ENCODE measurements at places on chromosomes 7 and 10. TPM values are rescaled to one million over a fixed set of nuclear protein-coding genes. Genes with fewer than 3 reads are reported as not detected.
A peak's percentile ranks its signal among the peaks of the same experiment; 100 is the strongest.

DNA sequence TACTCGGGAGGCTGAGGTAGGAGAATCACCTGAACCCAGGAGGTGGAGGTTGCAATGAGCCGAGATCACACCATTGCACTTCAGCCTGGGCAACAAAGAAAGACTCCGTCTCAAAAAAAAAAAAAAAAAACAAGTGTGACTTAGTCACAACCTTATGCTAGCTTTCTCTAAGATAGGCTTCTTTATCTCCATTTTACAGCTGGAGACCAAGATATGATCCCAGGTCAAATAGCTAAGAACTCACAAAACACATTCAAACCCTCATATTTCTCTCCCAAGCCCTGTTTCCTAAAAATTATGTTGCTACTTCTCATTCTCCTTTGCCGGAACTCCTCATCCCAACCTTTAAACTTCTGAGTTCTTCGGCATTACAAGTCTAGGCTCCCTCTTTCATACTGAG lies 13.0 kb upstream of the DHTKD1 start:
- no peak for DNase-seq

GRCh38 chr7:47323904-47324303 lies 258.0 kb downstream of the TNS3 start:
- DNase-seq, result no peak

DNA sequence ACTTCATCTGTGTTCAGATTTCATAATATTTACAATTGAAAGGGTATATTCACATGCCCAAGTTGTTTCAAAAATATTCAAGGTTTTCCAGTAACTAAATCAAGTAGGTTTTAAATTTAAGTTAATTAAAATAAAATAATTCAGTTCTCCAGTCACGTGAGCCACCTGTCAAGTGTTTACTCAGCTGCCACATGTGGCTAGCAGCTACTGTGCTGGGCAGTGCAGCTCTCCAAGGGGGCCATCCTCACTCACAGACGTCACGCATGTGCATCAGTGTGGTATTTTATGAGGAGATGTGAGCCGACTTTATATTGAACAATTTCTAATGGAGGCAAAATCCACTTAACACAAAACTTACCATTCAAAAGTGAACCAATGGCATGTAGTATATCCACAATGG lies 69.7 kb upstream of the CAMK2B start:
- no peak for DNase-seq

Gene SFTPA1
- not detected for total RNA-seq

- DNase-seq, result no peak
Measured at GRCh38 chr7:5452937-5453540, 29.4 kb upstream of the TNRC18 start.

DNA sequence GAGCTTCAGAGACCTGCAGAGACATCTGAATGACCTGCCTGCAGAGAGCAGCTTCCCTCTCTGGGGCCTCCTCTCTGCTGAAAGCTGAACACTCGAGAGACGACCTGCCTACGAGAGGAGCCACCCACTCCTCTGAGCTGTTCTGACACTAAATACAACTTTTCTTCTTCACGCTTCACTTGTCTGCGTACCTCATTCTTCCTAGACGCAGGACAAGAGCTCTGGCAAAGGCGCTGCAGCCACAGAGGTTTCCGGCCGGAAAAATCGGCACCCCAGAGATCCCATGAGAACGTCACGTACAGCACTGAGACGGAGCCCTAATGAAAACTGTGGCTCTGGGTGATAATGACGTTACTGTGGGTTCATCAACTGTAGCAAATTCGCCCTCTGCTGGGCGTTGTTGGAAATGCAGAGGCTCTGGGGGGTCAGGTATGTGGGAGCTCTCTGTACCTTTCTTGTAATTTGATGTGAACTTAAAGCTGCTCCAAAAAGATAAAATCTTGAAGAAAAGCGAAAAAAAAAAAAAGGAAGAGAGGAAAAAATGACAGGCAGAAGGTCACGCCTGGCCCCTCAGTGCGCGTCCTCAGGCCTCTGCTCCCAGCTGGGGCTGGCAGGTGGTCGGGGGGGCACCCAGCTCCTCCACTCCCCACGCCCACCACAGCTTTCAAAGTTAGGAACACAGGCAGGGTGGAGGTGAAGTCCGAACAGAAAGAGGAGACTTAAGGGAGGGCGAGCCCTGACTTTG lies 120.7 kb downstream of the DYNC2I1 start:
- DNase-seq, result peak; percentile 82

DNA sequence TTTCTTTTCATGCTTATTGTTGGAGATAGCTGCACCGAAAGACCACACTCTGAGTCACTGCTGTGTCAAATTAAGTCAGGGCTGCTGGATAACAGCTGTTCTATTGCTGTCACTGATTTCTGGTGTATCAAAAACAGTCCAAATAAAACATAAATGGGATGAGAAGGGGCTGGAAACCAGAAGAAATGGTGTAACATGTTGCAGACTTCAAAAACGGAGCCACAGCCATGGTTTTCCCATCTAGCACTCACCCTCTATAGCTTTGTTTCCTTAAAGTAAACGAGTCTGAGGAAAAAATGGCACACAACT lies 103.3 kb upstream of the DIP2C start:
- no peak for DNase-seq

DNA sequence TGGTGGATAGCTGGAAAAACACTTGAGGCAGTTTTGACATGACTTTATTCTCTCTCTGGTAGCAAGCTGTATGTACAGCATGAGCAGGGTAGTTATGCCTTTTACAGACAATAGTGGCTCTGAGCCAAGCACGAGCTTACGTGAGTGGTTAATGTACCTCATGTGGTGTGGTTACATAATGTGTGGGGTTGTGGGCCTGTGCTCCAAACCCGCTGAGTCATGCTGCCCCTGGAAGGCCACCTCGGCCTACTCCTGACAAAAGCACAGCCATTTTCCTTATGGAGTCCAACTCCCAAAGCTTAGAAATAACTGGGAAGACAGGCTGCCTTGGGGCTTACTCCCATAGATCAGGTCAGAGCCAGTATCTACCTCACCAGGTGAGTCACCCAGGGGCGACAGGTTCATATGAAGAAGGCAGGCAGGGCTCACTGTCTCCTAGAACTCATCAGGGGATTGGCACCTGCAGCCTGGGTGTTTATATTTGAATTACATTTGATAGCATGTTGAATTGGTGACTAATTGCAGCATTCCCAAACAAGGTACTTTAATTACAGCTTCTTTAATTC lies 404.5 kb downstream of the ADRA2A start:
- DNase-seq, result no peak

DNA sequence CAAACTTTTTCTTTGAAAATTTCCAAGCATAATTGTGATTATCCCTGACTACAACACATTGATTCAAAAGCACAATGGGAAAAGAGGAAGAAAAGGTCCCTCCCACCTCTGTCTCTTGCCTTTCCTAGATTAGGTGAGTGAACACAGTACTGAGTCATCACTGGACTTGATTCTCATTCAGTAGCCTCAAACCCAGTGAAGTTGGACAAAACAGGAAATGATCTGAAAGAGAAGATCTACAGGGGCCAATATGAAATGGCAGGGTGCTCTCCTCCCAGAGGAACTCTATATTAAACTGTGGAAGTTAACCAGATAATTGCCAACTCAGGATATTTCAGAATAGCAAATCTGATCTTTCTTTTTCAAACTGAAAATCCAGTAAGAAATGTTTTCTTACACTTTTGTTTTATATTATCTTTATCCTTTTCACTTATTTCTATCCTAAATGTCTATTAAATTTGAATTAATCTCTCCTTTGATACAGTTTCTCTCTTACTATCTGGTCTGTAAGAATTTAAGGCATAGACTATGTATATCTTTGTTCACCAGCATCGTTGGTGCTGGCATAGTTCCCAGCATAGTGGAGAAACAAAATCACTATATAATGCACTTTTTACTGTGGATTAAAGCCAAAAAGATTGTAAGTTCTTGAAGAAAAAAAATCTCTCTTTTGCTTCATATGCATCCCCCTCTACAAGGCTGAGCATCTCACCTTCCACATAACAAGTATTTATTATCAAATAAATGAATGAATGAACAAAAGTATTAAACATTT lies 41.4 kb upstream of the IKZF1 start:
- no peak for DNase-seq

DNA sequence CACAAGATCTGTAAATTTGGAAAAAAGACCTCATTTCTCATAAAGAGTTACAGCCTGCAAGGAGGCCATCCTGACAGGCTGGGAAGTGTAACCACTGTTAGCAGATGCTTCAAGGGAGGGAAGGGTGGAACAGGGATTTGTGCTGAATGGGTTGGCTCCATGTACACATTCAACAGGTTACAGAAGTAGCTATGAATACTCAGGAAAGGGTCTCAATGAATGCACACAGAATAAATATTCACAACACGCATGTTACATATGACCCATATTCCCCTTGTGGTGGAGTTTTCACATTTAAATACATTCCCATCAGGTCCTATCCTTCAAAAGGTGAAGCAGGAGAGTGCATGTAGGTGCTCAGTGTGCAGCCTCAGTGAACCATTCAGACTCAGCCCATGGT lies 316.4 kb upstream of the COBL start:
- DNase-seq, result no peak

DNA sequence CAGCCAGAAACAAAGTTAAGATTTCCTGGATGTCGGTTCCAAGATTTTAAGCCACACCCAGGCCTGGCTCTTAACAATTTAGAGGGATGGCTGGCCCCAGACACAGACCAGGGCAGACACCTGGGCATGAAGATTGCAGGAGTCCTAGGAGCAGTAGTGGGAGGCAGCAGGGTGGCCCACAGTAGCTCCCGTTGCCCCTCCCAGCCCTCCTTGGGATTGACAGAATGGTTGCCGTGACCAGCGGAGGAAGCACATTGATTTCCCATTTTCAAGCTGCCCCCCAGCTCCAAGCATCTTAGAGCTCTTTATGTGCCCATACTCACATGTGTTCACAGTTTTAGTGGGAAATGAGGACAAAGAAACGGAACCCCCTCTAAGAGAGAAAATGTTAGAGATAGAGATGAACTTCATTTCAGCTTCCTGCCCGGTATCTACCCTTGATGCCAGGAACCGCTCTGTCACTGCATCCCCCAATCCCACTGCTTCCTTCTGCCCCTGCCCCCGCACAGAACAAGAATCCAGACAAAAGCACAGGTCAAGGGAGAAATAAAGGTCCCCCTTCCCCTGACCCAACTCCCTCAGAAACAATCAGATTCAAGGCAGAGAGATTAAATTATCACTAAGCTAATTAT lies 101.1 kb downstream of the PLXNA4 start:
- DNase-seq, result no peak

GRCh38 chr7:140267381-140268226 lies 90.8 kb upstream of the KDM7A start:
- no peak for DNase-seq

DNA sequence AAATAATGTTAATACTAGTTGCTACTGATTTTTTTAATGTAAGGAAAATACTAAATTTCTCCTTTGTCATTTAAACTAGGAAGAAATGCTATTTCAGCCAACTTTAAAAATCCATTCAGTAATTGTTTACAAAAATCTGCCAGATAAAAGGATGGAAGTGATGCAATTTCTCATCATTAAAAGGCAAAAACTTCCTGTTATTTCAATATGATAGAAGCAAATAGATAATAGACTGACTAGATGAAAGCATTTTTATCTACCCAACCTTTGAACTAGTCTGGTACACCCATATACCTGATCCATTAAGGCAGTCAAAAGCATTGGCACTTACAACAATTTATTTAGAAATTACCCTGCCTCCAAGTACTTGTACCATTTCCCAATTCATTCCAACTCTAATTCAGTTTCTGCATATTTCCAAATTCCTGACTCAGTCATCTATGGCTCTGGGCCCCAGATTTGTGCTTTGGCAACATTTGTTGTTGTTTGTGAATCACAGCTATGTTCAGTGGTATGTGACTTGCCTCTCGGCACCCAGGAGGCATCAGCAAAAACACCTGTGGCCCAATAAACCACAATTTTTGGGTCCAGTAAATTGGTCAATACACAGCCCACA lies 482.6 kb upstream of the SEMA3A start:
- no peak for DNase-seq

GRCh38 chr10:93226619-93227018 lies 152.9 kb downstream of the CYP26A1 start:
- DNase-seq, result no peak

GRCh38 chr7:71746006-71746405 lies 614.1 kb downstream of the GALNT17 start:
- DNase-seq, result no peak

DNA sequence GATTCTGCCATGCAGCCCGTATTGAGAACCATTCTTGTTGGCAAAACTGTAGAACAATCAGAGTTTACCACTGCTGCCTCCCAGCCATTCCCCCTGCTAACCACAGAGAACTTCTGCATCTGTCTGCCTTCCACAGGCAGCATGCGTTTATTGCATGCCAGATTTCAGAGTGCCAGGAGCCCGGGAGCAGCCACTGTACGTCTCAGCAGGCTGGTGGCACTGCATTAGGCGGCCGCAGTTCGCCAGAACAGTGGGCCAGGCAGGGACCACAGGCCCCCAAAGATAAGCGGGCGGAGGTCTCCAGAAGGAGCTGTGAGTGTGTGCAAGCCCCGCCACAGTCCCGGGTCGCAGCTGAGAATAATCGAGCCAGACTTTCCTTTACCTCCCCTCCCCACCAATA lies 31.8 kb downstream of the ZNF467 start:
- peak; percentile 24 for DNase-seq

GRCh38 chr7:1534330-1535099 lies 4.0 kb downstream of the MAFK start:
- DNase-seq, result no peak

DNA sequence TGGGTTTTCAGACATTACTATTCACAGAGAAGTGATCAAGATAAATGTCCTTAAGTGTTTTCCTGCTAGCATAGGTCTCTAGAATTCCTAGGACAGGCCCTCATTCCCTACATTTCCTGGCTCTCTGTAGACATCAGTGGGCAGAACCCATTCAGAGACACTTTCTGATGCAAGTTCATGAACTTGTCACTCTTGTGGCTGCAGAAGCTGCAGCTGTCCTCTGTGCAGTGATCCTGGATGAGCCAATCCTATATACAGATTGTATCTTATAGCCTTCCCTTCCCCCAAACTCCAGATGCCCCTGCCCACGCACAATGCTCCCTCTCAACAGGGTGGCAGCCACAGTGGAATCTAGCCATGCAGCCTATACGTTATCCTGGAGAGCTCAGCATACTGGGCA lies 12.6 kb upstream of the GRB10 start:
- no peak for DNase-seq

Gene CUBN
- total RNA-seq, result 0.80 TPM

DNA sequence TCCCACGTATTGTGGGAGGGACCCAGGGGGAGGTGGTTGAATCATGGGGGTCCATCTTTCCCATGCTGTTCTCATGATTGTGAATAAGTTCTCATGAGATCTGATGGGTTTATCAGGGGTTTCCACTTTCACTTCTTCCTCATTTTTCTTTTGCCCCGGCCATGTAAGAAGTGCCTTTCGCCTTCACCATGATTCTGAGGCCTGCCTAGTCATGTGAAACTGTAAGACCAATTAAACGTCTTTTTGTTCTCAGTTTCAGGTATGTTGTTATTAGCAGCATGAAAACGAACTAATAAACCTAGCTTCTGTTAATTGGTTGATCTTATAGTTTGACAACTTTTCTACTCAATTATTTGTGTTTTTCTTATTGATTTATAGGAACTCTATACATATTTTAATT lies 206.3 kb downstream of the NXPH1 start:
- no peak for DNase-seq

Gene ZCWPW1
- 2.2 TPM for total RNA-seq

GRCh38 chr7:117645481-117646165 lies 165.8 kb downstream of the CFTR start:
- DNase-seq, result peak; percentile 43

Gene TAC1
- not detected for total RNA-seq

Gene PRTFDC1
- total RNA-seq, result 10.2 TPM

Gene SAP25
- 0.52 TPM for total RNA-seq

Gene NPY4R2
- total RNA-seq, result not detected

Gene CCL24
- not detected for total RNA-seq

GRCh38 chr7:43385856-43386255 lies 197.1 kb upstream of the STK17A start:
- peak; percentile 38 for DNase-seq

Gene PIK3AP1
- total RNA-seq, result 3.7 TPM
